ENCODE measurements at places on chromosomes 4 and X. TPM values are rescaled to one million over a fixed set of nuclear protein-coding genes. Genes with fewer than 3 reads are reported as not detected.
A peak's percentile ranks its signal among the peaks of the same experiment; 100 is the strongest.

DNA sequence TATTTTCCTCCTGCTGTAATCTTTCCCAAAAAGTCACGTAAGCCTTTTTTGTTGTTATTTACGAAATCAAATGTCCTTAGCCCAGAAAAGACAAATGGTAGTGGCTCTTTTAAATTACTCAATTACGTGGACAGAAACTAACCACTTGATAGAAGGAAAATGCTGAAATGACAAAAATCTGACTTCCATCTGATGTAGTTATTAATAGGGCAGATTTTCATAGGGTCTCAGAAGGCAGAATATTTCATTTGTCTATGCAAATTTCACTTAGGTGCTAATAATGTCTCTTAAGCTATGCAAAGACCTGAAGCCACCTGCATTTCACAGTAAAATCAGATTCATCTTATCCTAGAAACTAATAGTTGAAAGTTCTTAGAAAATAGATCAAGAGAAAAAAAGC is 295.7 kb downstream of the TMA16 start:
- DNase-seq = no peak

DNA sequence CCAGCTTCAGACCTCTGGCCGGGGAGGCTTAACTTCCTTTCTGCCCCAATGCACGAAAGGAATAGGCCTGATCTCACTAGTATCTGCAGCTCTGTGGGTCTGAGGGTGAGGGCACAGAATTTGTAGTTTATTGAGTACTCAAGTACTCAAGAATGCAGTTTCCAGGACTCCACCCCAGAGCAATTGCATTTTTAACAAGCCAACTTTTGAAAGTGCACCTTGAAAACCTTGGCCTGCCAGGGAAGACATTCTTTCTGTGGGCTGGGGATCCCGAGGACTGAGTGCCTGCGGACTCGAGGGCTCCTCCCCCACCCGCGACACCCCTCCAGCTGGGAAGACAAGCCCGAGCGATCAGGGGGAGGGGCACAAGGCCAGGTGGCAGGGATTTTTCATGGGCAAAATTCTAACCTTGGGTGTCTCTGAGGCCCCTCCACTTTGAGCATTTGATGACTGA is 22.4 kb downstream of the RS1 start:
- no peak for DNase-seq

- no peak for DNase-seq
These were observed 49.6 kb upstream of the BMP2K start for GRCh38 chr4:78726546-78726945.

GRCh38 chr4:7845493-7846128 is 94.0 kb downstream of the AFAP1 start:
- no peak for DNase-seq

DNA sequence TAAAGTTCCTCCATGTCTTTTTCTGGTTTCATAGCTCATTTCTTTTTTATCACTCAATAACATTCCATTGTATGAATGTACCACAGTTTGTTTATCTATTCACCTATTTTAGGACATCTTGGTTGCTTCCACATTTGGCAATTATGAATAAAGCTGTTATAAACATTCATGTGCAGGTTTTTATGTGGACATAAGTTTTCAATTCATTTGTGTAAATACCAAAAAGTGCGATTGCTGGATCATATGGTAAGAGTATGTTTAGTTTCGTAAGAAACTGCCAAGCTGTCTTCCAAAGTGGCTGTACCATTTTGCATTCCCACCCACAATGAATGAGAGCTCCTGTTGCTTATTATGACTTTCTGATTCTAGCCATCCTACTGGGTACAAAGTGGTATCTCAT is 36.3 kb upstream of the ZFX start:
- DNase-seq = no peak

DNA sequence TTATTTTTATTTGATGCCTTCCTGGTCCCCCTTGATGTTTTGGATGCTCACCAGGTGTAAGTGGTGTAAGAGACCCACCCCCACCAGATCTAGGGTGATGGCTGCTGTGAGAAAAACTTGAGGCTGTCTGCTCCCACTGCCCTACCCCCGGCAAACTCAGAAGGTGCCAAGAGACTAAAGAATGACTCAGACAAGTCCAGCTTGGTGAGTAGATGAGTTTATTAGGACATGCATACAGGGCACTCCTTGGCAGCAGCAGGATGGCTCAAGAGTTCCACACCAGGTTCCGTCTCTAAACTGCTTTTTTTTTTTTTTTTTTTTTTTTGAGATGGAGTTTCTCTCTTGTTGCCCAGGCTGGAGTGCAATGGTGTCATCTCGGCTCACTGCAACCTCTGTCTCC is 84.0 kb upstream of the HPF1 start:
- DNase-seq = no peak

DNA sequence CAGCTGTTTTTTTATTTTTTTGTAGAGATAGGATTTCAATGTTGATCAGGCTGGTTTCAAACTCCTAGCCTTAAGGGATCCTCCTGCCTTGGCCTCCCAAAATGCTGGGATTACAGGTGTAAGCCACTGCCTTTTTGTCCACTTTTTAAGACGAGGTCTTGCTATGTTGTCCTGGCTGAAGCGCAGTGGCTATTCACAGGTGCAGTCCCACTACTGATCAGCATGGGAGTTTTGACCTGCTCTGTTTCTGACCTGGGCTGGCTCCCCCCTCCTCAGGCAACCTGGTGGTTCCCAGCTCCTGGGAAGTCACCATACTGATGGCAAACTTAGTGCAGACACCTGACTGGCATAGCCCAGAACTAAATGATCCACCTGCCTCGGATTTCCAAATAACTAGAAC is 2.3 kb upstream of the NSD2 start:
- DNase-seq = no peak

GRCh38 chr4:71558248-71558647 is 219.4 kb downstream of the SLC4A4 start:
- no peak for DNase-seq

GRCh38 chr4:36677874-36678273 is 396.5 kb downstream of the DTHD1 start:
- DNase-seq = no peak

GRCh38 chr4:127012549-127012948 is 620.2 kb upstream of the INTU start:
- peak; percentile 30 for DNase-seq

- DNase-seq = no peak
These were observed 114.7 kb upstream of the ARMCX2 start for GRCh38 chrX:101774340-101774739.

GRCh38 chrX:97155816-97156215 is 272.1 kb downstream of the RPA4 start:
- DNase-seq = no peak

DNA sequence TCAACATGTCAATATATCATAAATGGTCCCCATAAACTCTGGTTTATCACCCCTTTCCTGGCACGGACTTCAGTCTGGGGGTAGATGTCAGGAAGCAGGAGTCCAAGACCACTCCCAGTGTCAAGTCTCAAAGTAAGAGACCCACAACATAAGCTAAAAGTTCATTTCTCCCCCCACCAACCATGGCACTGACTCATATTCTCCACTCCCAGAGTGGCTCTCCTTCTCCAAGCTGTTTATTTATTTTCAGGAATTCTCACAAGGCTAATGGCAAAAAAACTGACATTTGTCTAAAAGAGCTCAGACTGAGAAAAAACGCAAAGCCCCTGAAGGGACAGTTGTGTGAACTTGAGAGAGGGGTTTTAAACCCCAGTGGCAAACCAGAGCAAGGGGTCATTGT is 217.0 kb downstream of the RAB28 start:
- DNase-seq = no peak

FRMD7 gene
- 0.10 TPM for total RNA-seq

WDR17 gene
- not detected for total RNA-seq

MMRN1 gene
- total RNA-seq = not detected

HTN1 gene
- total RNA-seq = not detected

F8 gene
- total RNA-seq = 4.1 TPM
